Stimulated activated CD8-positive, alpha-beta memory T cell treated with anti-CD3 and anti-CD28 coated beads, Interleukin-2, amount 100 ng/mL, for 1 hour (primary cell): ENCODE measurements at places on chromosomes 1 and 21.

GRCh38 chr1:229342656-229343569, at the start of gene CCSAP:
Gene CCSAP (minus strand): TSS chr1:229343047. CDS start chr1:229342465, 582 bp downstream.
- DNase-seq: peak; percentile 56

DNA sequence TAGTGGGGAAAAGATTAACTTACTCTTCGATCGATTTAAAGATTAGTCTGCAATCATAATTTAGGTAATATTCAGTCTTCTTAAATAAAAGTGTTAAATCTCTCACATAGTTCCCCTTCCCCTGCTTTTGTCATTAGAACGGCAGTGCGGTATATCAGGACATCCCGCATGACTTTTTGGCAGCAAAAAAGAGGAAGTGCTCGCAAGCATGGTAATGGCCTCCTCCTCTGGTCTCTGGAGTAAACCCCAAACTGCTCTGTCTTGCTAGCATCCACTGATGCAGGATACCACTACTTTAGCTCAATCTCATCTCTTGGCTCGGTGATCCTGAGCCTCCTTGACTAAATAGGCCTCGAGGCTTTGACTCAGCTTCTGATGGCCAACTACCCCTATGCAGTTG, 78.7 kb upstream of the VAV3 start:
- DNase-seq: no peak

- DNase-seq: no peak
These were observed 31.3 kb downstream of the STUM start for GRCh38 chr1:226579781-226580323.

DNA sequence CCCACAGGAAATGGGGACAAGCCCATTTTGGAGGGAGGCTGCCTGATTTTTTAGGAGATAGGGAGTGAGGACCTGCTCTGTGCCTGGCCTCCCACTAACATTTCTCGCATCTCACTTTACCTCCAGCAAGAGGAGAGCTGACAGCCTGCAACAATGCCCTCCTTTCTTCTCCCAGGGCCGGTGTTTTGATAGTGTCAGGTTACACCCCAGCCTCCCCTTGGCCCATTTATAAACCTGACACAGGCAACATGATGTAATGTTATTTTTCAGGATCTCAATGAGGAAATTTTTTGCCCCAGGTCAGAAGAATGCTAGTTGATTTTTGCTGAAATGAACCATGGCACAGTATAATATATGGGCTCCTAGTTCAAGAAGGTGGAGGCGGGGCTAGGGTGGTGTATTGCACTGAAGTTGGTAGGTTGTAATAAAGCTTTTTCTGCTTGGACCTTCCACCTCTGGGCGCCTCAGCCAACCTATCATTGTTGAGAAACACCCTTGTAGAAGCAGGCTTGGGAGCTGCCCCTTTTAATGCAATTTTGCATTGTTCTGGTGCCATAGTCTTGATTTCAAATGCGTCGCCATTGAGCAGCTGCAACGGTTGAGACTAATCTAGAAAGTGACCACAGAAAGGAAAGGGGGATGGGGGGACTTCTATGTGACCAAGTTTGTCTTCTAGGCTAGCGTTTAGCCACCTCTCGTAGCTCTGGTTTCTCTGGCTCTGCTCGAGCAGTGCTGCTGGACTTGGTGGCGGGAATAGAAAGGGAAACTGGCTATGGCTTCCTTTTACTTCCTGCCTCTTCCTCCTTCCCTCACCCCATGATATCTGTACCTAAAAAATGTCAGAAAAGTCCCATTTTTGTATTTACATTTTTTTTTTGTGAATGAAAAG, 53.0 kb downstream of the PBX1 start:
- DNase-seq: no peak

- no peak for DNase-seq
These were observed 1640.2 kb upstream of the PRMT6 start for GRCh38 chr1:105416261-105416660.

DNA sequence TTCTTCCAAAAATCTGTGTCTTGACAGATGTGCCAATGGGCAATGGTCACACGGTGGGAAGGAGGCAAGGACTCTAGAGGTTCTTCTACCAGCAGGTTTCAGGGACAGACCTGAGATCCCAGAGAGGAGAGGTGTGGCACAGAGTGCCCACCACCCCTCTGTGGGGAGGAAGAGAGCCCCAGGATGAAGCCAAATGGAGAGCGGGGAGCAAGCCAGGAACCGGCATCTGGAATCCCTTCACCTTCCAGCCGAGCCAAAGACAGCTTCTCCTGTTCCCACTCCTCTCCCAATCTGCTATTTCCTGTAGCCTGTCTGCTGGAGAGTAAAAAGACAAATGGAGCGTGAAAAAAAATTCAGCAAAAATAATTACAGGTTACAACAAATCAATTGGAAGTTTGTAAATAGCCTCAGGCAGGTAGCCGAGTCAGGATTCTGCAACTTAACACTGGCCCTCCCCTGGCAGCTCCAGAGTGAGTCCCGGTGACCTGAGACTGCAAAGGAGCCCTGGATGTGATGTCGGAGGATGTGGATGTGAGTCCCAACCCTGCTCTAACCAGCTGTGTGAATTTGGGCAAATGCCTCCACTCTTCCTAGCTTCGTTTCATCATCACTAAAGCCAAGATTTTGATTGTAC, 45.4 kb upstream of the LRRN2 start:
- DNase-seq: no peak

- no peak for DNase-seq
These were observed 156.9 kb upstream of the DPYD start for GRCh38 chr1:98077691-98078090.

DNA sequence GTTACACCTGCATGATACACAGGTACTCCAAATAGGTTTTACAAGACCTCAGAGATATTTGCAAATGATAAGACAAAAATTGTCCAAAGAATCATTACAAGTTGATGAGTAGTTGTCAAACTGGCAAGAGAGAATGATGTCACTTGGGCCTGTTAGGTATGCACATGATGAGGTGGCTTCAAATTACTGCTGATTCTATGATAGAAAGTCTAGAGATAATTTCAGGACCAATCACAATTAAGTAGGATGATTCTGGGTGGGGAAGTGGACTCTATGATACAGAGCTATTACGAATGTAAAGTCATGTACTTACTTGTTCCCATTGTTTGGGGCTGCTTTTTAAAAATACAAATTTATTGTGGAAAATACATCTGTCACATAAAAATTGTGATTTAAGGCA, 5.2 kb upstream of the SPRR1B start:
- DNase-seq: no peak

DNA sequence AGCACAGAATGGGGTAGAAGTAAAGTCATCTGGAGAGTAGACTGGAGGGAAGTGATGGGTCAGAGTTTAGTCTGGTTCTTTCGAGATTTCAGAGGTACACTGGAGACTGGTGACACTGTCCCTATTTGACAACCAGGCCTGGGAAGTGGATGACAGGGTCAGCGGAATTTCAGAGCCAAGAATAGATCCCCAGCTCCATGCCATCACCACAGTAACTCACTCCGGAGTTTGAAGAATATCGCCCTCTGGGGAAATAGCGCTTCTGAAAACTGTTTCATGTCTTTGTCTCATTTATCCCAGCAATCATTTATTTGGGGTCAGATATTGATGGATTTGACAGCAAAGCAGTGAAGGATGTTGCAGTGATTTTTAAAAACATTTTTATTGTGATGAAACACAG, 7.6 kb upstream of the NFASC start:
- no peak for DNase-seq

GRCh38 chr1:206589206-206589605, 23.1 kb downstream of the EIF2D start:
- DNase-seq: no peak

DNA sequence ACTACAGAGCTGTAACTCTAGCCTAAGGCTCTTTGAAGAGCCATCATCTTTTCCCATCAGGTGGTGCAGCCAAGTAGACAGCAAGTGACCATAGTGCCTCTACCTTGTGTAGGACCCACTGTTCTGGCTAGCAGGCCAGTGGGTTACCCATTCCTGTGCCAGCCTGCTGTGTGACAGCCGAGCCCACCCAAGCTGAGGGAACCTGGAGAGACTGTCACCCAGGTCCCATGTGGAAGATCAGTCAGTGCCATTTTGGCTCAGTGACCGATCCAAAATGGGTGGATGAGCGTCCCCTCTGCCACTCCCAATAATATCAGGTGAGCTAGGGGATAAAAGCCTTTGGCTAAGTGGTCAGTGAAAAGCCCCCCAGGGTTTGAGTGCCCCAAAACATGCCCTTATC, 417.9 kb downstream of the MATN1 start:
- no peak for DNase-seq

DNA sequence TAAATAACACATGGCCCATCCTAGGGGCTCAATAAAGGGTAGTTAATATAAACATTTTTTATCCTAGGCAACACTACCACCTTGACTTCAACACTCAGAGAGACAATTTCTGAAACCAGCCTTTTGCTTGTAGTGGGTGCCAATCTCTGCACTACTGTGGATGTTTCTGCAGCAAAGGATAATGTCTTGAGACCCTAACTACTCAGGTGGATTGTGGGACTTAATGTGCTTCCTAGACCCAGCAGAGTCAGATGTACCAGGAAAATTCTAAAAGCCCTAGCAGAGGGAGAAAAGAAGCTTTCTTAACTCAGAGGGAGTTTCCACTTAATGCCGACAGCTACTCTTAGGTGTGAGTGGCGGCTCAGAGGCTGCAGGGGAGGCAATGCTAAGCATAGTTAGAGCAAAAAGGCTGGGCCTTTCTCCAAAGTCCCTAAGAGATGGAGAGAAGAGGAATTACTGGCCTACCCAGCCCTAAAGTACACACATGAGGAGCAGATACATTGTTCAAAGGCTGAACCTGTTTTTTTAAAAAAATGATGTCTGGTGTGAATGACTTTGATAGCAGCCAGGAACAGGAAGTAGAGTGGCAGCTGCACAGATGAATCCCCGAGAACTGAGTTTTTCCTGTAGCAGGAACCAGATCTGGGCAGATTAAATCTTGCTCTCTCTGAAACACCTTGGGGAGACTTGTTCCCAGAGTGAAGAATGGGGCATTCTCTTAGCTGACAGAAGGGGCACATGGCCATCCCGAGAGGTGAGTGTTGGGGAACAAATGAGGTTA, 33.5 kb upstream of the ABCD3 start:
- no peak for DNase-seq

DNA sequence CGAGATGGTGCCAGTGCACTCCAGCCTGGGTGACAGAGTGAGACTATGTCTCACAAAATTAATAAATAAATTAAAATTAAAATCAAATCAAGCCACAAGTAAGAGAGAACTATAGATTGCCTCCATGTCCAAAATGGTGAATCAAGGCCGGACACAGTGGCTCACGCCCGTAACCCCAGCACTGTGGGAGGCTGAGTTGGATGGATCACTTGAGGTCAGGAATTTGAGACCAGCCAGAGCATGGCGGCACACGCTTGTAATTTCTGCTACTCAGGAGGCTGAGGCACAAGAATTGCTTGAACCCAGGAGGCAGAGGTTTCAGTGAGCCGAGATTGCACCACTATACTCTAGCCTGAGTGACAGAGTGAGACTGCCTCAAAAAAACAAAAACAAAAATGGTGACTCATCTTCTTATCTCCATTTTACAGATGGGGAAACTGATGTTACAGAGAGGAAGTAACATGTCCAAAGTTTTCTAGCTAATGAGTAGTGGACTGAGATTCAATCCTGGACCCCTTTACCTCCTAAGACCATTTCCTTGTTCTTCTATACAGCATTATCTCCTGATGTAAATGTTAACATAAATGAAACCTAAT, 99.0 kb upstream of the HNRNPU start:
- DNase-seq: no peak

GRCh38 chr1:225865514-225865913, 16.7 kb downstream of the TMEM63A start:
- no peak for DNase-seq

- no peak for DNase-seq
These were observed 67.0 kb downstream of the OLIG1 start for GRCh38 chr21:33136847-33137502.
